ENCODE measurements at places on chromosomes 7 and 10.

GRCh38 chr7:137626469-137627067, 220.2 kb downstream of the DGKI start:
- DNase-seq, result peak; percentile 70

GRCh38 chr7:35820858-35821257, 20.0 kb downstream of the SEPTIN7 start:
- no peak for DNase-seq

- DNase-seq, result no peak
Observed at GRCh38 chr7:152883858-152884257, 124.3 kb downstream of the ACTR3B start.

DNA sequence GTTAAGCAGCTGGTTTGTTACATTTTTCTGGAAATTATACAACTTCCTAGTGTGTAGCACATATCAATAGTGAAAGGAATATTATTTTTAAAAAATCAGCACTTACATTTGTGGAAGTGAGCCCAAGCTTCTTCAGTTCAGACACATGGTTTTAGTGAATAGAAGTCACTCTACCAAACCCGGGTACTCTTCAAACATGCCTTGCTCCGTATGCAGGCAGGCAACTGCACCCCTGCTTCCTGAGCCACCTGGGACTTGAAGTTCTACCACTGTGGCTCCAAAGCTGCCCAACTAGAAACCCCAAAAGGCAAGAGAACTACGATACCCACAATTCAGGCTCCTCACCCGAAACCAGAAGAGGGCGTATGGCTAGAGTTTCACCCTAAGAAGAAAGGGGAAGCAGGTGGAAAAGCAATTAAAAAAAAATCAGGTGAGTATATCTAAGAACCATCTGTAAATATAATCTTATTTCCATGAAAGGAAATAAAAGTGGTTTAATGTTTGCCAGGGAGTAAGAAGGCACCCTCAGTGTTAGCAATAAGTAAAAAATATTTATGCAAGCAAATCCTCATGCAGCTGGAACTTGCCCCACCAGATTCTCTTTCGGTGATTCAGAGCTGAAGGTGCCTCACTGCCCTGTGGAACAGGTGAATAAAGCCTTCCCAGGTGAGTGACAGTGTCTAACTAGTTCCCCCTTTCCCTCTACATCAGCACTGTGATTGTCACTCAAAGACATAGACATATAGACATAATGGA, at the start of gene MACC1:
Gene MACC1, minus strand, starts transcription at position 192 of the 756 bp plus-strand sequence. CDS start 55,522 bp downstream, outside the sequence.
- DNase-seq, result peak; percentile 41

DNA sequence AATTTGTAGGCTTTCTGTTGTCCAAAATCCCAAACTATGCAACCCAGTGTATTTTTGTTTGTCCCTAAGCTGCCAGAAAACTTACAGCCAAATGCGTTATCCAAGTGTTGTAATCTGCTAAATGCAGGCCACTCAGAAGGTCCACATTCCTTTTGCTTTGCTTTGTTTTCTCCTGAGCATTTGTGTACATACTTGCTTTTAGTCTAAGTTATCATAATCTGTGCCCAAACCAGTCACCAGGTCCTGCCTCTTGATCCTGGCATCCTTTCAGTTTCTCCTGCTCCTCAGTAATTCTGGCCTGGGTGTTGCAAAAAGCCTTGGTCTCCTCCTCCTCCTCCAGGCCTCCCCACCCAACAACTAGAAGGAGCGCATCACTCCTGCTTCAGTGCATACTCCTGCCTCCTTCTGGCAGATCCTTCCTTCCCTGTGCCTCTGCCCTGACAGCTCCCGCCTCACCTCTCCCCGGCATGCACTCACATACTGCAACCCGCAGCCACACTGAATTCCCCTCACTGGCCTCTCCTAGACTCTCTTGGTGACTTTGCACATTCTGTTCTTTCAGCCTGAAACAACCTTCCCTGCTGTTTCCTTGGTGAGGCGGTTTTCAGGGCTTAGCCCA, 2.3 kb downstream of the DENND2A start:
- no peak for DNase-seq

DNA sequence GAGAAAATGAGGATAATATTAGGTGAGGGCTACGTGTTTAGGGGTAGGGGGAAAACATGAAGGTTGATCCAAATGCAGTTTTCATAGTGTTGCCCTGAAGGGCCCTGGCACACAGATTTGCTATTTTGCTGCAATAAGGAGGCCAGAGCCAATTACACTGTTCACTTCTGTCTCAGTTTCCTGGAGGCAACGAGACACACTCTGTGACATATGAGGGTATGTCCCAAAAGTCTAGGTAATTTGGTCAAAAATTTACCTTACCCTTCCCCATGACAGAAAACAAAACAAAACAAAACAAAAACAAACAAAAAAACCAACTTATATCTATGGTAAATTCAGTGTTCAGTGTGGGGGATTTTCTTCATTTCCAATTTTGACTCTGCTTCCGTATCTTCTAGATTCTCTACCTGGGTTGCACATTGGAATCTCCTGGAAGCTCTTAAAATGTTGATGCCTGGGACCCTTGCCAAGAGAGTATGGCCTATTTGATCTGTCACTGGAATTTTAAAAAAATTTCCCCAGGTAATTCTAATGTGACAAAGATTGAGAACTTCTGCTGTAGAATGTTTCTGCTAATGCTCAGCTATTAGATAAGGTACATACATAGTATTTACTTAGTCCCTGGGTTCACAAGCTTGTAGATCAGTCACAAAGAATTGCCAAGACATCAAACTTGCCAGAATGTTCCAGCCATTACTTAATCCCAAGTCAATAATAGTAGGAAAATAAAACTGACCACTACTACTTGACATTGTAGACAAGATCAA, 139.5 kb downstream of the SEMA3E start:
- DNase-seq, result no peak

GRCh38 chr10:119491966-119492757, 50.4 kb downstream of the RGS10 start:
- DNase-seq, result no peak

- DNase-seq, result no peak
Observed at GRCh38 chr7:114466917-114467316, 52.3 kb downstream of the FOXP2 start.

DNA sequence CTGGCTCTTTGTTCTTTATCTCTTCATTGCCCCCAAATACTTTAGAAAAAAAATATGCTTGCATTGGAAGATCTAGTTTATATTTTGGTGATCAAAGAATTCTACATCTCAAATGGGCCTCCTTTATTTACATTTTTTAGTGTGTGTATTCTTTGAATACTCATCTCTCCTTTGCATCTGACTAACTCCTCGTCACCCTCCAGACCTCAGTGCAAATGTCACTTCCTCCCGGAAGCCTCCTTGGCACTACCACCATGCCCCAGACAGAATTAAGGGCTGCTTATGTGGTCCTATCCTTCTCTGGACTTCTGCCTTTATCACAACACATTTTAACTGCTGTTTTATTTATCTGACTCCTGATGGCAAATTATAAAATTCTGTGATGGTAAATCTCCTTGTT, 52.0 kb upstream of the PPP1R3C start:
- DNase-seq, result no peak
